HCT116 (cell line): ENCODE measurements at places on chromosomes 12 and 14. TPM values are rescaled to one million over a fixed set of nuclear protein-coding genes. Genes with fewer than 3 reads are reported as not detected.

- no peak for DNase-seq
These were observed 616.9 kb upstream of the STXBP6 start for GRCh38 chr14:25666877-25667276.

The RIPK3 gene
- not detected for total RNA-seq

GRCh38 chr12:77337362-77337761, 272.0 kb upstream of the E2F7 start:
- DNase-seq = no peak

DNA sequence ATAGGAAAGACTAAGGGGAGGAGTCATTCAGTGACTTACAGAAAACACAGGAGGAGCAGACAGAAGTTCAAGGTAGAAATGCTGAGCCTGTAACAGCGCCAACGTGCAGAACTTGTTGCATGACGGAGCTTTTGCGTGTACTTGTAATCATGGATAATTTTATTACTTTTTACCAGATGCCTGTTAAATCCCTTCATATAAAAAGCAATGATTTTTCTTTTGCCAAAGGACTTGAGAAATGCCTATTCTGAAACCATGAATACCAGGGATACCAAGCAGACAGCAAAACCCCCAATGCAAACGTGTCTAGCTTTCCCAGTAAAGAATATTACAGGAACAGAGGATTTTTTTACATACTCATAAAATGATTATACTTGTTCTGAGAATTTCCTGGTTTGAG, 163.6 kb upstream of the GSC start:
- no peak for DNase-seq

DNA sequence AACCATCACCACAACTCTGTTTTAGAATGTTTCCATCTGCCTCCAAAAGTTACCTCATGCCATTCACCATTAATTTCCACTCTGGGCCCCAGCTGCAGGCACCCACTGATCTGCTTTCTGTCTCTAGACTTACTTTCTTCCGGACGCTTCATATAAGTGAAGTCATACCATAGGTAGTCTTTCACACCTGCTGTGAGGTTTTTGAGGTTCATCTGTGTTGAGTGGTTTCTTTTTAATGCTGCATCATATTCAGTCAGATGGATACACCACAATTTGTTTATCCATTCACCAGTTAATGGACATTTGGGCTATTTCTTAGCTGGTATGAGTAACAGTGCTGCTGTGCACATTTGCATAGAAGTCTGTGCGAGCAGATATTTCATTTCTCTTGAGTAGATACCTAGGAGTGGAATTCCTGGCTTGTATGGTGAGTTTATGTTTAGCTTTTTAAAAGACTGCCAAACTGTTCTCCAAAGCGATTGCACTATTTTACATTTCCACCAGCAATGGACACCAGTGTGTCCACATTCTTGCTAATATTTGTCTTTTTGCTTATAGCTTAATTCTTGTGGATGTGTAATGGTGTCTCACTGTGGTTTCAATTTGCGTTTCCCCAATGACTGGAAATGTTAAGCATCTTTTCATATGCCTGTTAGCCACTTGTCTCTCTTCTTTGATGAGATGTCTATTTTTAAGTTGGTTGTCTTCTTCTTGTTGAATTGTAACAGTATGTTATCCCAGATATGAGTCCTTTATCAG, 48.3 kb downstream of the ZFYVE21 start:
- no peak for DNase-seq

The CAPS2 gene
- 18.3 TPM for total RNA-seq

DNA sequence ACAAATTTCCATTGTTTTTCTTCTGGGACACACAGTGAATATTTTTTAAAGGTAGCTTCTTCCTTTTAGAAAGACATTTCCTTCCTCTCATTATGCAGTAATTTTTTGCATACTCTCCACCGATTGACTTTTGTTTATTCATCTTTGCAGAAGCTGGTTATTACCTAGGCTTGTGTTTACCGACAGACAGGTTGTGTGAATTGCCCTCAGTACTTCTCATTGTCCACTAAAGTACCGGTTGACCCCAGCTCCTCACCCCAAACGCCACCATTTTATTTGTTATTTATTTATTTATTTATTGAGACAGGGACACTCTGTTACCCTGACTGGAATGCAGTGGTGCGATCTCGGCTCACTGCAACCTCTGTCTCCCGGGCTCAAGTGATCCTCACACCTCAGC, 63.4 kb upstream of the MYL2 start:
- no peak for DNase-seq

DNA sequence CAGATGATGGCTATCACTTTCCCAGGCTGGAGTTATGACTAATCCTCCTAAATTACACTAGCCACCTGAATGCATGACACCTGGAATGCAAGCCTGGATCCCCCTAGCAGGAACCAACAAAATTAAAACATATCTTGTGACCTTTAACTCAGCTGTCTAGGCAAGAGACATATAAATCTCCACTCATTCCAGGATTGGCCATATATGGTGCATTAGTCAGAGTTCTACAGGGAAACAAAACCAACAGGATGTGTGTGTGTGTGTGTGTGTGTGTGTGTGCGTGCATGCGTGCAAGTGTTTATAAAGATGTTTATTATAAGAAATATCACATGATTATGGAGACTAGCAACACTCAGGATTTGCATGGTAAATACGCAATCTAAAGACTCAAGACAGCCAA, 212.8 kb downstream of the KIF21A start:
- DNase-seq = no peak

DNA sequence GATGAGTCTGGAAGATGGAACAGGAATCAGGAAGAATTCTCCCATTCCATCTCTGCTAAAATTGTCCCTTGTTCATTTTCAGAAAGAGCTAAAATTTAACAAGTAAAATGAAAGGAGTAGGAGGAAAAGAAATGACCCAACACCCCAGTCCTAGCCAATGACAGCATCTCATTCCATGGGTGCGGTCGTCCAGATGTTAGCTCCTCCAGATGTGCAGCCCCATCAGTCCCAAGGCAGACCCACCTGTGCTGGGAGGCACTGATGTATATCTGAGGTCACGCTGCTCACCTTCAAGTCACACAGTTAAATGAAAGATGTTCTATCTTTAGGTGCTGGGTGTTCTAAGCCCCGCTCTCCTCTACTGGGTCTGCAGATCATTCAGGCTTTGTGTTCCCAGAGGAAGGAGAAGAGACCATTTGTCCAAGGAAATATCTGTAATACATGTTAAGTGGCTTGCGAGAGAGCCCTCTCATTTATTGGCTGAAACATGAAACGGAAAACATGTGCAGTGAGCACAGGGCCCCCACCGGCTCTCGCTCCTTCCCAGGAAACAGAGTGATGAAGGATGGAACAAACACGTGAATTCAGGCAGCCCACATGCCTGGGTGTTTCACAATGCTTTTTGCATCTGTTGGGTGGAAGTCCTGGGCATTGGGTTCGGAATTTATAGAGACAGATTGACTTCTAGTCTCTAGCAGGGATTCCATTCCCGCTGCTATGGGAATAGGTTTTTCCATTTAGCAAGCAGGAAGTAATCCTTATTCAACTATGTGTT, 294.6 kb downstream of the NUAK1 start:
- no peak for DNase-seq

- DNase-seq = no peak
These were observed 83.2 kb downstream of the BCL11B start for GRCh38 chr14:99188731-99189191.

The SCN8A gene
- total RNA-seq = 7.1 TPM

The DAO gene
- total RNA-seq = not detected

DNA sequence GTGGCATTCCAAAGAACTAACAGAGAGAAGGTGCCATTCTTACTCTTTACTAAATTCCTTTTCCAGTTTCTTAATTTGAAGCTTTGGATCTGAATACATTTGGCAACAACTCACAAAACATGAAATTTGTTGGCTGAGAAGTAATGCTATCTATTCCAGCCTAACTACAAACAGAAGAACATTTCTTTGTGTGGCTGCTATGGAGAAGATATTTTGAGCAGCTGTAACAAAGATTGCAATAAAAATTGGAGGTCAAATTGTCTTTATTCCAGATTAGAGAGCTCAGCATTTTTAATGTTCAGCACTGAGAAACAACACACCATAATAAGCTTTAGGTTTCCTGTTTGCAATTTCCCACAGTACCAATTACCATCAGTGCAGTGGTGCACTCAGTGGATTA, 835.8 kb upstream of the FLRT2 start:
- no peak for DNase-seq

The AVPR1A gene
- total RNA-seq = 0.07 TPM

GRCh38 chr14:23361320-23361719, 3.7 kb downstream of the EFS start:
- DNase-seq = no peak

- DNase-seq = no peak
These were observed 182.4 kb upstream of the TBX3 start for GRCh38 chr12:114866331-114866730.

DNA sequence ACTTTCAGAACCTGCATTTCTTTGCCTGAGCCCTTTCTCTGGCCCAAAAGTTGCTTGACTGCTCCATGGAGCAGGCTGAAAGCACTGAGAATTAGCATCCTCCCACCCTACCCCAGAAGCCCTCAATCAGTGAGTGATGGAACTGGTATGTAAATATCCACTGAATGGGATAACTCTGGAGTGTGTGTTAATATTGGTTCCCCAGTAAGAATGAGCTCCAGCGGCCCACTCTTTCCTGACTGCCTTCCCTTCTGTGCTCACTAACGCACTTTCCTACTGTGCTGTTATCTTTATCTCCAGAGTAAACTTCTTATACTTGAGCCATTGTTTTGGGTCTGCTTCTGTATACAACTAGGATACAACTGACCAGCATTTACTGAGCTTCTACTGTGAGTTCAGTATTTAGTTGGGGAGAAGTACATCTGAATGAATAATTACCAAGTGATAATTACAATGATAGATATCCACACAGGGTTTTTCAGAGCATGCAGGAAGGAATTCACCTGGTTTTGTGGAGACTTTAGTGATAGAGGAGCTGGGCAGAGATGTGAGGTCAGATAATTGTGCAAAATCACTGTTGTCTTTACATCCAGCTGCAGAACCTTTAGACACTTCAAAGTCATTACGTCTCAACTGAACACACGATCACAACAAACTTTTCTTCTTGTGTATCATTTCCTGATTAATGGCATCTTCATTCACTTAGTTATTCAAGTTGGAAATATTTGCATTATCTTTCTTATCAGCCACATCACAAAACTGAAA, 149.2 kb upstream of the BTG1 start:
- no peak for DNase-seq

The KCNH3 gene
- total RNA-seq = 35.3 TPM

GRCh38 chr12:78096909-78097597, 266.4 kb downstream of the NAV3 start:
- DNase-seq = no peak

The SOX5 gene
- total RNA-seq = 0.52 TPM

The ENDOU gene
- not detected for total RNA-seq

DNA sequence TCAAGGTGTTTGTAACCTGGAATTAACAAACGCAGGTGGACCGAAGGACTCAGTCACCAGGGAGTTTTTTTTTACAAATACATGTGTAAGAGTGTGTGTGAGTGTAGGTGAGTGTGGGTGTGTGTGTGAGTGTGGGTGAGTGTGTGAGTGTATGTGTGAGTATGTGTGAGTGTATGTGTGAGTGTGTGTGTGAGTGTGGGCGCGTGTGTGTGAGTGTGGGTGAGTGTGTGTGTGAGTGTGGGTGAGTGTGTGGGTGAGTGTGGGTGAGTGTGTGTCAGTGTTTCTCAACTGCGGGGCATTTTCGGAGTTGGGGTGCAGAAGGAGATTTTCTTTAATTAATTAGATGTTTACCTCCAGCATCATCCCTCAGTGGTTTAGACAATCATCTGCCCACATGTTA, 1178.8 kb downstream of the VRK1 start:
- DNase-seq = no peak

The RERG gene
- total RNA-seq = not detected

DNA sequence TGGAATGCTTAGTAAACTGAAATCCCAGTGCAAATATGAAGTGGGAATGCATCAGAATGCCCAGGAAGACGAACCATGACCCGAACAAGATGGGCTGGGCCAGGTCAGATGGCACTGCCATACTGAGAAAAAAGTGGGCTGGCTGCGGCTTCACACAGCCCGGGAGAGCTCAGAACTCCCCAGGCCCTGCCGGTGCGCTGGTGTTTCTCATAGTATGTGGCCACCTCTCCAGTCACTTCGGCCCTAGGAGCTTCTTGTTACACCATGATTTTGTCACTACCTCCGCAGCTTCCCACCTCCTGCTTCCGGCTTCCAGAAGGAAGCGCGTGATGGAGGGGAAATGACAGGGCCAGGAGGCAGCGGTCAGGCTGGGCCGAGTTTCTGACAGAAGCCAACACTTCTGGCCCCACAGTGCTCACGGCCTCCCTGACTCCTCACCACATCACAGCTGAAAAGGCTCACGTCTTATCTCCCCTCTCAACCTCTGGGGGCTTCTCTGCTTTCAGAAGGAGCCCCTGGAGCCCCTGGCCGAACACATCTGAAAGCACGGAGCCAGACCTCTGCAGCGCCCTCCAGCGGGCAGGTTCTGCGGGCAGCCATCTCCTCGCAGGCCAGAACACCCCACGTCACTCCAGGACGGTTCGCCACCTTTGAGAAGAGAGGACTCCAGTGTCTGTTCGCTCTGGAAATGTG, 30.7 kb downstream of the DAD1 start:
- no peak for DNase-seq

The TPPP2 gene
- total RNA-seq = not detected

DNA sequence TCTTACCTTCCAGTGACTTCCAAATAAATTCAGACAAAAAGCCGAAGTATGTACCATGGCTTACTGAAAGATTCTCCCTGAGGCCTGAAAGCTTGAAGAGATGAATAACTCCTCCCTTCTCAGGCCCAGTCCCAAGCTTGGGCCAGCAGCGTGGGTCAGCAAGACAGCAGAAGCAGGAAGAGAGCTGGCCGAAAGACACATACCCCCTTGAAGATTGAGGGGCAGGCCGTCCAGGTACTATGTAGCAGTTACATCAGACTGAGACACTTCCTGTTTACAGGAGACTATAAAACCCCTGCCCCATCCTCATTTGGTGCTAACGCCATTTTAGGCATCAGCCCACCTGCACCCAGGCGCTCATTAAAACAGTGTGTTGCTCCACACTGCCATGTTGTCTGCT, 15.0 kb downstream of the NDUFA12 start:
- no peak for DNase-seq

The NTF3 gene
- not detected for total RNA-seq

- DNase-seq = no peak
These were observed 12.4 kb downstream of the GLRX5 start for GRCh38 chr14:95547272-95547625.

The SLC10A1 gene
- not detected for total RNA-seq
